ENCODE measurements at places on chromosomes 12 and 14. TPM values are rescaled to one million over a fixed set of nuclear protein-coding genes. Genes with fewer than 3 reads are reported as not detected.

- DNase-seq, result peak; percentile 47
These were observed 120.1 kb upstream of the FZD10 start for GRCh38 chr12:130041983-130042812.

DNA sequence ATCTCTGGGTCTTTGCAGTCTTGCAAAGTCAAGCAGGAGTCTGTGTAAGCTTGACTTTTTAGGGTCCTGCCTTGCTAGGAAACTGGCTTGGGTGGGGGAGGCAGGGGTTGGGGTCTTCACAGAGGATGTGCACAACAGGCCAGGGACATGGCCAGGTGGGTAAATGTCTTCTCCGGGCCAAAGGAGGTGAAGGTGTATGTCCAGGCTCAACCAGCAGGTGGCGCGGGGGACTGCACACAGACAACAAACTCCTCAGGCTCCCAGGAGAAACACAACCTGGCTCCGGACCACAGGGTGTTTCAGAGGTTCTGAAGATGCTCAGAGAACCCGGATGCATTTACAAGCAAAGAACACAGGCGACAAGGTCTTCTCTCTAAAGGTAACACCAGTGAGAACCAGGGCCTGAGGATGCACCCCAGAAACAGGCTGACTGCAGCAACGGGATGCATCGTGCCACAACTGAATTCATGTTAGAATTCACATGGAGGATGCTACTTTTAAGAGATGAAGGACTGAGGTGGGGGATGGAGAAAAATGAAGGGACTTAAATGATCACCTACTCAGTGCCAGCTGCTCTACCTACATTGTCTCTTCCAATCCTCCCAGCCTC is 56.0 kb downstream of the PLEKHG3 start:
- peak; percentile 70 for DNase-seq

GRCh38 chr12:27291862-27292261 is 40.8 kb upstream of the BMAL2 start:
- no peak for DNase-seq

- DNase-seq, result no peak
These were observed 192.6 kb upstream of the CCDC196 start for GRCh38 chr14:66293533-66294105.

DNA sequence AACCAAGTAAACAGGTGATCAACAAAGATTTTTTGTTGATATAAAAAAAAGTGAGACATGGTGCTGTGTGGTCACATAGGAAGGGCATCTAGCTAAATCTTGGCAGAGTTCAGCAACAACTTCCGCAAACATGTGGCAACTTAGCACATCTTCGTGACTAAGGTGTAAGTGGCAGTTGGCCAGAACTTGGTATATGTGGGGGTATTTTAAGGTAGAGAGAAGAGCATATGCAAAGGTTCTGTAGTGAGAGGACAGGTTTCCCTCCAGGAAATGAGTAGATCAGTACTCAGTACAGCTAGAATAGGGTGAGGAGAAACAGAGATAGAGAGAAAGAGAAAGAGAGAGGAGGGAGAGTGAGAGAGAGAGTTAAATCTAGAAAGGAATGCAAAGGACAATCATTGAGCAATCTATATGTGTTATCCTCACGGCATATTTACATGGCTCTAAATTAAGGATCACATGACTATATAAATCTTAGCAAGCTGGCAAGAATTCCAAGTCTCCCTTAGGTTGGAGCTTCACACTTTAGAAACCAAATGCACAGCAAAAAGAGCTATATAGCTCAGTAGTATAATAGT is 227.7 kb upstream of the HMGA2 start:
- DNase-seq, result no peak

- no peak for DNase-seq
These were observed 46.4 kb downstream of the RESF1 start for GRCh38 chr12:32005496-32006125.

DNA sequence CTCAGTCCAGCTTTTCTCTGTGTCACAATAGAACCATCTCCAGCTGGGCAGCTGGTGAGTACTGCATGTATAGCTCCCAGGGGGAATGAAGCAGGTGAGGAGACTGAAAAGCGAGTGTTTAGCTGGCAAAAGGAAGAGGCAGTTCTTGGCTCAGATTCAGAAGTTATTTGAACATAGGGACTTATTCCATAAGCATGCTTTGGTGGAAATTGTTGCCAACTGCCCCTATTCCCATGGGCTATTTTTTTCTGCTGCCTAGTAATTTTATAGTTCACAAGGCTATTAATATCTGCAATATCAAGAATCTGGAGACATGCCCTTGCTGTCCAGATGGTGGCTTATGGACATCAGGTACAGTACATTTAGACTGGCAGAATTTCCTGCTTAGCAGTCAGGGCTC is 1112.7 kb downstream of the LRFN5 start:
- DNase-seq, result no peak

The CHURC1 gene
- 65.4 TPM for total RNA-seq

- no peak for DNase-seq
These were observed 98.4 kb downstream of the RMST start for GRCh38 chr12:97560786-97561618.

DNA sequence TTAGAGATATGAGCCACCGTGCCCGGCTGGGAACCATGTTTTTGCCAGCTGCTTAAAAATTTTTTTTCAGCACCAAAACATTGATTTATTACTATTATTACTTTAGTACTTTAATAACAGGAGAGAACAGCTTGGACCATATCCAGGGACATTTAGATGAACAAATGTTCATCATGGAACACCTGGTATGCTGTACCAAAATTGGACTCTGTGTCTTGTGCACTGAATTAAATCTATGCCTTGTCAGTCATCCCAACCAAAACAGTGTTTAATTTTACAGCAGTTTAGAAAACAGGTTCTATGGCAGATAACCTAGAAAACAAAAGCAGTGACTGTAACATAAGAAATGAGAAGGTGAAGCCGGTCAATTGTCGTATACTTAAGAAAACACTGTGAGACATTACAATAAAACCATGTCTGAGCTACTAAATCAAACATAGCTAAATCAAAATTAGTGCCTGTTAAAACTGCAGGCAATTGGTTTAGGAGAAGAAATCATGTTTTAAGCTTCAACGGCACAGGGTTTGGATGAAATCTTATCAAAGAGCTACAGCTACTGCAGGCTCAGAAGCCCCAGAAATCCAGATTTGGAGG is 58.2 kb upstream of the PYGL start:
- no peak for DNase-seq

The DNAI7 gene
- not detected for total RNA-seq

DNA sequence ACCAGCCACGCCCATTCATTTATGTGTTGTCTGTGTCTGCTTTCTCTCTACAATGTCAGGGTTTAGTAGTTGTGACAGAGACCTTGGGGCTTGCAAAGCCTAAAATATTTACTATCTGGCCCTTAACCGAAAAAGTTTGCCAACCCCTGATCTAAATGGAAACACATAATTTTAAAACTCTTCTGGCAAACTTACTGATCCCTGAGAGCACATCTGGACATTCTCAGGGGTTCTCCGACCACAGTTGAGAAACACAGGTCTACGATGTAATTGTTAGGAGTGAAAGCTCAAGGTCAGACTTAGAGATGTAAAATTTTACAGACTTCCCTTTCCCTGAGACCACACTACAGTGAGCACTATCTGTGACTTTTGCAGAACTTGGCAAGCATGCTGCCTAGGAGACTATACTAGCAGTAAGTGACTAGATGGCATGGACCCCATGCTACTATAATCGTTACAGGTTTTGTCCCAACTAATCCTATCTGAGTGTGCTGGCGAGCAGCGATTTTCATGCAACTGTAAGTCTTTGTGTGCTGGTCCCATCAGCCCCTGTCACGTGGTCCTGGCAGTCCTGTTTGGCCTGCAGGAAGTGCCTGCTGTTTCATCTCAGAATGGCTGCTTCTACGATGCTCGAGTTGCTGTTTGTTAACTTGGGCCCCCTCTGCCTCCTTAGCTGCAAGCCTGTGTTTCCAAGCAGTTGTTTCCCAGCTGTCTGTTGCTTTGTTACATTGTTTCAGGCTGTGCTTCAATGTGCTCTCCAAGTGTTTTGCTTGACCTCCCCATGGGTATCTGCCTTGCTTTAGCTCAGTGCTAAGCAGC is 21.6 kb downstream of the TMTC2 start:
- DNase-seq, result no peak

The KRT71 gene
- total RNA-seq, result not detected

DNA sequence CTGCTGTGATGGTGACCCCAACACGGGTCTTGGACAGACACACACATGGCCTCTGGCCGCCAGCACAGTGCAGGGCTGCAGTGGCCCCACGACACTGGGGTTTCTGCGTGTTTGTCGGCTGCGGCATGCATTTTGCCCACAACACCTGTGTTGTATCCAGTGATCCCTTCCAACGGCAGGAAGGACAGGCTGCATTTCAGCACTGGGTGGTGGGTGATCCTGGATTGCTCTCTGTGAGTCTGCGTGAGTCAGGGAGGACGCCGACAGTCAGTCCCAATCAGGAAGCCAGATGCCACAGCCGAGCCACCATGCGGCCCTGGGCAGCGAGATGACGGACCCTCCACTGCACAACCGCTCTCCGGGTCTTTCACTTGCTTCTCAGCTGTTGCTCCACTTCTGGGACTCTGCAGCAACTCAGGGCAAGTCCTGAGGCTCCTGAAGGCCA is 20.6 kb downstream of the LRTM2 start:
- no peak for DNase-seq

DNA sequence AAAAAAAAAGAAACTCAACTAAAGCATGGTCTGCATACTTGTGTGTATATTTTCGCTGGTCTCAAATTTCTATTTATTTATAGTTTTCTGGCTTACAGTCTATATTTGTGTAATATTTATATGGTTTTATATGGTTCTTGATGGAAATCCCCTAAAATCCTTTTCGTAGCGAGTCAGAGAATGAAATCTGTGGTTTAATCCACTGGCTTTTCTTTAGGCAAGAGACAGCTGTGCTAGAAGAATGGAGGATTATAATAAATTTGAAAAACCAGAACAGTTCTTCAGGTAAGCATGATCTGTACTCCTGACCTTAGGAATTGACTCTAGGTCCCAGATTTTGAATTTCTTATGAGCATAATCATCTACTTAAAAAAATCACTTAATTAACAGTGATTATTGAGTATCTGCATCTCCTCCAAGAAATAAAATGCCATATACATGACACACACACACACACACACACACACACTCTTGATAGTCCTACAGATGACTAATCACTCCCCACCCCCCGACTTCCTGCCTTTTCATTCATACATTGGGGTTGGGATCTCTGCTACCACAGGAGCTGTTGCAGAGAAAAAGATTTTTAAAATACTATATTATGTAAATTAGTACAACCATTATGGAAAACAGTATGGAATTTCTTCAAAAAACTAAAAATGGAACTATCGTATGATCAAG is 113.4 kb downstream of the CRADD start:
- no peak for DNase-seq

DNA sequence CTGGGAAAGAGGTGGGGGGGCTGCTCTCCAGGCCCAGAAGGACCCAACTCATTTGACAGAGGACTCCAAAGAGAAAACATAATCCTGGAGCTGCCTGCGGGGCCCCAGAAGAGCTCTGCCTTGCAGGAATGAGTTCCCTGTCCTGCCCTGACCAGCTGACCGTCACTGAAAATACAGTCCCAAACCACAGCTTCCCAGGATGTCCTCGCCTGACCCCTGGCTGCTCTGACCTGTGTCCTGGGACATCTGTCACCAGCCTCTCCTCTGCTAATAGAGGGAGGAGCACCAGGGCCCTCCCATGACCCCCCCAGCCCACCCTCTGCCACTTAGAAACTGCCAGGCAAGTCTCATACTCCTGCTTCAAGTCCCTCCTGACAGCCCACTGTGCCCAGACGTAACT is 9.8 kb downstream of the FIGNL2 start:
- no peak for DNase-seq

DNA sequence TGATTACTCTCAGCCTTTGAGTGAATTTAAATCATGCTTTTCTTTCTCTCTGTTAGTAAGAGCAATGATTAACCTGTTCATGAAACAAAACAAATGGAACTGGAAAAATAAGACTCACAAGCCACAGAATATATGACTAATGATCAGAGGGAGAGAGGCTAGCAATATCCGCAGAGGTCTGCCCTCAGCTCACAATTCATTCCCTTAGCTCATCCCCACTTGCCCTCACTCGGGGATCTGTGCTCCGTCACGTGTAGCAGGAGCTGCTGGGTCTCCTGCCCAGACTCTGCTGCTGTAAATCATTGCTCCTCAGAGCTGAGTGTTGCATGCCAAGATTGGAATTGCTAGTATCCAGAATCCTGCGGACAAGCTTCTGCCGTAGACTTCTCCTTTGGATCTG is 53.1 kb upstream of the GNG2 start:
- DNase-seq, result no peak

GRCh38 chr12:53869500-53869899 is 69.1 kb upstream of the HOXC13 start:
- DNase-seq, result no peak

DNA sequence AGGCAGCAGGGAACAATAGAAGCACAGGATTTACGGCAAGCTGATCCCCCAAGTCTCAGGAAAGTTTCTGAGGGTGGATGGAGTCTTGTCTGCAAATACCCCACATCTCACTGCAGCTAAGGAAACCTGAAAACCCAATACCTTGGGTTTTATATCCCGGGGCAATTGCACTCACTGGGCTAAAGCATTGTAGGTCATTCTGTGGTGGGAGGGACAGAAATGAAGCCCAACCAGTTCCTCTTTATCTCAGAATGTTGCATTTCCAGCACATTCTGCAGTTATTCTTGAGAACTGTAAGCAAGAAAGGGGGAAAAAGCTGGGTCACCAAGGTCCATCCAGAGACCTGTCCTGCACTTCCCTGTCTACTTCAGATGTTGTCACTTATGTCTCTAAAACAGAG is 39.8 kb downstream of the C12orf42 start:
- DNase-seq, result no peak

- no peak for DNase-seq
These were observed 212.4 kb downstream of the EGLN3 start for GRCh38 chr14:33738491-33738890.

GRCh38 chr14:101442451-101442850 is 118.8 kb upstream of the DIO3 start:
- no peak for DNase-seq

- no peak for DNase-seq
These were observed 1.8 kb upstream of the EVL start for GRCh38 chr14:100063314-100063941.

DNA sequence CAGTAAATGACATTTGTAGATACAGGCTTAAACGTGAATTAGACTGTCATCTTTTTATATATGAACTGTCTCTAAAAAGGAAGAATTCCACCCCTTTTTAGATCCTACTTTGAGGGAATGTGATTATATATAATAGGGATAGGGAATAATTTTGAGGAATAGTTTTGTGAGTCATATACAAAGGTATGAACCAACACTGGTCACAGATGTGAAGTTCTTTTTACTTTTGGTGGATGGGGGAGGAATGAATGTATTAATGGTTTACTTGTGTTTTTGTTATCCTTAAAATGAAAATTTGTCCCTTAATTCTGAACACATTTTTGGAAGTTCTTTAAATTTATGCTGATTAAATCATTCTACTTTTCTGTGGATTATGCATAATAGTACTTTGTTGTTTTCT is 30.4 kb downstream of the FRS2 start:
- DNase-seq, result no peak

DNA sequence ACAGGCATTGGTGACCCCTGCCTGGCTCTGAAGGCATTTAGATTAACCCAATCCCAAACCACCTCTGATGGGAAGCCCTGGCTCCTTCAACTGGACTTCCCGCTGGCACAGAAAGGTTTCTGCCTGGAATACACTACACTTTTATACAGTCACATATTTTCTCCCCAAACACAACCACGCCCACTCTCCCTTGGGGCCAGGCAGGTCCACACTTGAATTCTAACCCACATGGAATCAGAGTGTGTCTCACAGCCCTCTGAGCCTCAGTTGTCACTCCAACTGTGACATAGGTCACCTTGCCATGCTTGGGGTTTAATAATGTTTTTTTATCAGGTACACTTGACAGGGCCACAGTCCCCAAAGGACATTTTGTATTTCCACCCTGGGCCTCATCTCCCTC is 368.6 kb downstream of the BCL11B start:
- DNase-seq, result no peak

All from mucosa of descending colon (tissue), 3 donors.